ENCODE measurements at places on chromosomes 3 and 15. TPM values are rescaled to one million over a fixed set of nuclear protein-coding genes. Genes with fewer than 3 reads are reported as not detected.

DNA sequence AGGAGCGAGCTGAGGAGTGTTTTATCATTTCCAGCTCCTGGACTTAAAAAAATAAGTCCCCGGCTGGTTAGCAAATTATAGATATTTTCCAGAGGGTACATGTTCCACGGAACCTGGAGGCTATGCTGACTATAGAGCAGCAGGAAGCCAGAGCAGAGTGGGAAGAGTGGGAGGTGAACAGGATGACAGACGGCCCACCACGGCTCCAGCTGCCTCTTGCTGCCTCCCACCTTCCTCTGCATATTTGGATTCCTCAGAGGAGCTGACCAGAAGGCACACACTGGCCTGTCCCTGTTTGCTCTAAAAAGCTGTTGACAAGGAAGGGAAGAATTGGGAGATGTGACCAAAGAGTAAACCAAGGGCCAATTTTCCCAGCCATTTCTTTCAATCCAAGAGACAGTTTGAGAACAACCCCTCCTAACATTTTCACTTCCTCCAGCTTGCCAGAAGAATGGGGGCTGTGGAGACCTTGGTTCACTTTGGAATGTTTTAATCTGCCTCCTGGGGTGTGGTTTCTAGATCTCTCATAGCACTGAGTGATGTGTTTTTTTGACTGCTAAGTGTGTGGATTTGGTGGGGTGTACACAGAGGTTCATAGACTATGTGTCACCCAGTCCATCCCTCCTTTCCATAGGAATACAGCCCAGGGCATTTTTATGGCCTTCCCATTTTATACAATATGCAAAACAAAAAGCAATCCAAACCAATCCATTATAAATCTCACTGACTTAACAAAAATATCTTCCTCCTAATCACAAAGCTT, 36.8 kb downstream of the HGD start:
- DNase-seq = no peak

GRCh38 chr15:92979011-92979701, 79.0 kb downstream of the CHD2 start:
- no peak for DNase-seq

DNA sequence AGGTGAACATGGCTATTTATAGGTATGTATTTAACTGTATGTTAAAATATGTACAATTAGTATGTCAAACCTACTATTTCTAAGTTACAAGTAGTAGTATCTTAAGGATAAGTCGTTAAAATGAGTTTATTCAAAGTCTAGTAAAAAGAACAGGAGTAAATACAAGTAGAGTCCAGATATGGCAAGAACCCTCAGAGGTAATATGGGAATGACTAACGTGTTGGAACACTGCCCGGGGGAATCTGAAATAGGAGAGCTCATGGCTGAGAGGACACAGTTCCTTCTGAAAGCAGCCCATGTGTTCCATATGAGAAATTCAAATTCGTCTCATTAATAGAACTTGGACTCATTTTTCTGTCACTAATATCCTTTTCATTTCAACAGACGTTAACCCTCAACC, 158.8 kb downstream of the CLSTN2 start:
- DNase-seq = no peak

Gene SLC2A2
- total RNA-seq = not detected

- no peak for DNase-seq
These were observed 45.0 kb downstream of the TIGIT start for GRCh38 chr3:114338651-114339357.

DNA sequence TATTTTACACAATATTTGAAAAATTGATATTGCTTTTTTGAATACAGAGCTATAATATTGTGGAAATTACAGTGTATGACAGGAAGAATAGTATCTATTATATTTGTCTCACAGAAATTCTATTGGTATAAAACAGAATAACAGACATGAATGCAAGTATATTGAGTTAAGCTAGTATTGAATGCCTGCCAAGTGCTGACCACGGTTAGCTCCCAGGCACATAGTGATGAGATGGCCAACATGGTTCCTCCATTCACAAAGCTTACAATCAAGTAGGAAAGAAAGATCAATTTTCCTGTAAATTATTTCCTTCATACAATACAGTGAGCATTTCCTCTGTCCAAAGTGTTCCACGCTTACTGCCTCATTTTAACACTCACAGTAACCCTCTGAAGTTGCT, 67.6 kb downstream of the TP63 start:
- no peak for DNase-seq

Gene GALNT15
- total RNA-seq = not detected

- DNase-seq = no peak
These were observed 34.2 kb upstream of the PEX5L start for GRCh38 chr3:180070925-180071324.

DNA sequence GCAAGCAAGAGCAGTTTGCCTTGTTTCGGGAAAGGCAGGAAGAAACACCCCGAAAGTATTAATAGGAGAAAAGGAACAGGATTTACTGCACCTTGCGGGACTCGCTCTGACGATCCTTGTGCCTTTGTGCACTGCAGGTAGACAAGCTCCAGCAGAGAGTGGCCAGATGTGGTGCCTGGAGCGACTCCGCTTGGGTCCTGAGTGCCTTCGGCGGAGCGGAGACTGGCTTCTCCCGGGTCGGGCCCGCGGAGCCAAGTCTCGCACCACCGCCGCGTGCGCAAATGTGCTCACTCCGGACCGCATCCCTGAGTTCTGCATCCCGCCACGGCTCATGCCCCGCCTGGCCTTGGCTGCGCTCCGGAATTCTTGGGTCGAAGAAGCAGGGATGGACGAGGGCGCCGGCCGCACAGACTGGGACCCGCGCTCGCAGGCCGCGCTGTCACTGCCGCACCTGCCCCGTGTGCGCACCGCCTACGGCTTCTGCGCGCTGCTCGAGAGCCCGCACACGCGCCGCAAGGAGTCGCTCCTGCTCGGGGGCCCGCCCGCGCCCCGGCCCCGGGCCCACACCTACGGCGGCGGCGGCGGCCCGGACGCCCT, 769 bp downstream of the C2CD4A start:
- peak; percentile 70 for DNase-seq

Gene LYZL4
- total RNA-seq = not detected

DNA sequence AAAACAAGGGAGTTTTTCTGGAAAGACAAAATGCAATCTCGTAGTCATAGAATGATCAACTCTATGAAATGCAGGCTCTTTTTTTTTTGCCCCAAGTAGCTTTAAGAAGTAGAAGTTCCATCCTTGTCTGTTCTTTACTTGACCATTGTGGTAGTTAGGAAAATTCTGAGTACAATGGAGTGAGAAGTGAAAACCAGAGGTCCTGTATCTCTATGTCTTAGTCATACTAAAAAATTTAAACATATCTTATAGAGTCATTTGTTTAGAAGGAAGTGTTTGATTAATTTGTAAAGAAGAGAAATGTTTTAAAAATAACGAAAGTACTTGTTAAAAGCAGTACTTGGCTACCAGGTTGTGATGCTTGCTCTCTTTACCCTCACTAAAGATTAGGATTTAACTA, 52.4 kb downstream of the PRKCI start:
- DNase-seq = no peak

DNA sequence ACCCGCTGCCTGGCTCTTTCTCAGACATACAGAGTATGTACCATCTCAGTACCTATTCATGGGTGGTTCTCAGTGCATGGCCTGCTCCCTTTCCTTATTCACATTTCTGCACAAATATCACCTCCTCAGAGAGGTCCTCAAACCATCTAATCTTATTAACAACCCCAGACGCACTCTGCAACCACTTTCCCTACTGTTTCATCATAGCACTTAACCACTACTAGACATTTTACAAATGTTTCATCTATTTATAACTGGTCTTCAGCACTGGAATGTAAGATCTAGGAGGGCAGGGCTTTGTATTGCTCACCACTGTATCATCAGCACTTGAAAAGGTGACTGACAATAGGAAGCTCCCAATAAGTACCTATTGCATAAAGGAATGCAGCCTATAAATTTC, 45.1 kb downstream of the TNIK start:
- no peak for DNase-seq

DNA sequence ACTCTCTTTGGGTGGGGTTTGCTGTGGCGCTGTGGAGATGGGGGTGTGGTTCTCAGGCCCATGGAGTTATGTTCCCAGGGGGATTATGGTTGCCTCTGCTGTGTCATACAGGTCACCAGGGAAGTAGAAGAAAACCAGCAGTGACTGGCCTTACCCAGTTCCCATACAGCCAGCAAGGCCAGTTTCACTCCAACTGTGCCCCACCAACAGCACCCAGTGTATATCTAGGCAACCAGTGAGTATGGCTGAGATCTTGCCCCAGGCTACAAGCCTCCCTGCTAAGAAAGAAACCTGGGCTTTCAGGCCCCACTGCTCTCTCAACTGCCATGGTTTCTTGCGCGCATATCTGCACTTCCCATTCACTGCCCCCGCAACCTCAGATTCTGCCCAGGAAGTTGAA, 31.4 kb upstream of the RARB start:
- DNase-seq = no peak

Gene SLC27A2
- total RNA-seq = 5.8 TPM

DNA sequence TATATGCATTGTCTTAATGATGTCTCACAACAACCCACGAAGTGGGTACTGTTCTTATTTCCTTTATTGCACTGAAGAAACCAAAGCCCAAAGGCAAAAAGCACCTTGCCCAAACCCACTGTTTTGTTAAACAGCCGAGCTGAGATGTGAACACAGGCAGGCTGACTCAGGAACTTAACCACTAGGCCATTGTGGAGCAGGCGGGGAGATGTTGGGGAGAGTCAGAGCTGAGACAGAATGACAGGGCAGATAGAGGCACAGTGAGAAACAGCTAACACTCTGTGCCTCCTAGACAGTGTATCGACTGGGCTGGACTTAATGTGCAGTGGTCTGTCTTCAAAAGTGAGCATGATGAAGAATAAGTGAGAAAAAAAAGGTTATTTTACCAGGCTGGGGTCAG, 56.5 kb downstream of the RPLP1 start:
- DNase-seq = no peak

Gene CCR3
- not detected for total RNA-seq

DNA sequence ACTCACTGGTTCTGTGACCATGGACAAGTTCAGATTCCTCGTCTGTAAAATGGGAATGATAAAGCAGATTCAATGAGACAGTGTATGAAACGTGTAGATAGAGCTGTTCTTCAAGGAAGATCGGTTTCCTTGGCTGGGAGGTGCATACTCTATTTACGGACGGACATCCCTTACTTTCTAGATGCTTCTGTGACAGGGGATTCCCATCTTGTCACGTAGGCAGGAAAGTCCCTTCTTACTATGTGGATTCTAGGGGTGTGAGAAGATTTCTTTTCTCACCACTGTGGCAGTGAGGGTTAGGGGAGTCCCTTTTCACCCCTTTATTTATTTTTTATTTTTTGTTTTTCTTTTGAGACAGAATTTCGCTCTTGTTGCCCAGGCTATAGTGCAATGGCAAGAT, 180.9 kb upstream of the TBL1XR1 start:
- DNase-seq = no peak

- DNase-seq = no peak
These were observed 35.0 kb downstream of the RIOX2 start for GRCh38 chr3:97937205-97937604.

DNA sequence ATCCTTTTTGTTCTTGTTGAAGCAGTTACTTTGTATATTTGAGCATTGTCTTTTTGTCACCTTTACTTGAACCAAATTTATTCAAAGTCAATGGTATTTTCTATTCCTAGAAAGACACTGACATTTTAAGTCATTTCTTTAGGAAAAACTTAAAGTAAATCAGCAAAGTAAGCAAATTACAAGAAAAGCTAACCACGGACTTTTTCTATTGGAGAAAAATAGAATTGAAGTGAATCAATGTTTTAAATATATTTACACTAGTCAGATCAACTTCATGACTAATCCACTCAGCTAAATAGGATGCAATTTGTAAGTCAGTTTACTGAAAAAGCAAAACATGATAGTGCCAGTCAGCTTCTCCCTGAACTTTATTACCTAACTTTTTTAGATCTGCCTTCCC, 733.8 kb upstream of the ALCAM start:
- DNase-seq = no peak

- peak; percentile 37 for DNase-seq
These were observed 243.5 kb upstream of the TRIM42 start for GRCh38 chr3:140434261-140434905.

GRCh38 chr15:78056714-78057269, 20.7 kb downstream of the TBC1D2B start:
- no peak for DNase-seq

GRCh38 chr3:189512039-189512438, 119.2 kb upstream of the TP63 start:
- no peak for DNase-seq

GRCh38 chr3:73746623-73747022, 121.9 kb upstream of the PDZRN3 start:
- no peak for DNase-seq

- DNase-seq = no peak
These were observed 96.6 kb downstream of the CGNL1 start for GRCh38 chr15:57472861-57473260.

DNA sequence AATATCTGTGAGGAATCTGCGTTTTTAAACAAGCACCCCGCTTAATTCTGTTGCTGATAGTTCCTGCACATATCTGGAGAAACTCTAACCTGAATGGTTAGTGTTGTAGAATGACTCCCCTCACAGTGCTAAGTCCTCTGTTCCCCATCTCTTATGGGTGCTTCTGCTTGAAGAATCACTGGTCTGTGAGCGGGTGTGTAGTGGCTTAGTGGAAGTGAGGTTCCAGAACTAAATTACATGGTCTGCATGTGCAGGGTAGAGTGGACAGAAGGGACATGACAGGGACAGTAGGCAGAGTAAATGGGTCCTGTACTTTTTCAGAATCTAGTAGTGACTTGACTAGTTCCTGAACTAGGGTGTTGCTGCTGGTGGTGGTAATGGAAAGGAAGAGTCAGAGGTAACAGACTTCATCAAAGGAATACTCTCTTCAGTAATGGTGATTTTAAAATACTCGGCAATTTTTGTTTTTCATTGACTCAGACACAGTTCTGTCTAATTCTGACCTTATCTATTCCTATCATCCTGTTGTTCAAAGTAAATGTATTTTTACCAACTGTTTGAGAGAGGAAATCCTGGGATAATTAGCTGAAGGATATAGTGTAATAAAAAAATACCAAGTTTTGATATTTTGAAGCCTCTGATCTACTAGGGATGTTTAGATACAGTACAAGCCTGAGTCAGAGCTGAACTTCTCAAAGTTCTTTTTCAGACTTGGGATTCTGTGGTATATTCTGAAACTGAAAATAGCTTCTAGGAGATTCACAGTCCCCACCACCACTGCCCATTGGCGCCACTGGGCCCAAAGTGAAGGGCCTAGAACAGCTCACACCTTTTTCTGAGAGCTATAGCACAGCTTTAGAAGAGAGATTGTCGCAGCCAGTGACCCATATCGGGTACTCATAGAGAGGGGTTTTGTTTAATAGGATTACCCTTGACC, 55.5 kb downstream of the FNDC3B start:
- no peak for DNase-seq

GRCh38 chr3:50675179-50676030, 678 bp downstream of the DOCK3 start:
- no peak for DNase-seq

Gene NANOGP8
- 31.9 TPM for total RNA-seq

GRCh38 chr3:197026481-197026866, 3.1 kb downstream of the MELTF start:
- DNase-seq = peak; percentile 43

Gene SLC12A1
- 1.0 TPM for total RNA-seq

Gene ERICH6
- not detected for total RNA-seq

DNA sequence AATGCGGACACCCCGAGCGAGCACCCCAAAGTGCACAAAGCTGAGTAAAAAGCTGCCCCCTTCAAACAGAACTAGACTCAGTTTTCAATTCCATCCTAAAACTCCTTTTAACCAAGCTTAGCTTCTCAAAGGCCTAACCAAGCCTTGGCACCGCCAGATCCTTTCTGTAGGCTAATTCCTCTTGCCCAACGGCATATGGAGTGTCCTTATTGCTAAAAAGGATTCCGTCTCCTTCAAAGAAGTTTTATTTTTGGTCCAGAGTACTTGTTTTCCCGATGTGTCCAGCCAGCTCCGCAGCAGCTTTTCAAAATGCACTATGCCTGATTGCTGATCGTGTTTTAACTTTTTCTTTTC, 5.3 kb downstream of the BHLHE40 start:
- DNase-seq = no peak
